ENCODE measurements at places on chromosomes 5 and 9.

DNA sequence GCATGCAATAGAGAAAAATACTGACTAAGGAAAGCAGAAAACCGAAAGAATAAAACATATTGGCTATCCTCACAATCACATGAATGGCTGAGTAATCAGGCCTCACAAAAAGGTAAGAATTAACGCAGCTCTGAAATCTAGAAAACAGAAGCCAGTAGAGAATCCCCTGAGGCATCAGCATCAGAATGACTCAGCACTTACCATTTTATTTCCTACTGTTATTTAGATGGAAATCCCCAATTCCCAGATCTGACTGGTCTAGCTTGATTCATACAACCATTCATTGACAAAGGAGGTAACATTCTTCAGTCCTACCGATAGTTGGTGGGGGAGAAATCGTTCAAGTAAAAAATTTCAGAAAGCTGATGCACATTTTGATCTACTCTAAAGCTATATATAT lies 1408.4 kb upstream of the WWC1 start:
- no peak for DNase-seq

- no peak for DNase-seq
These were observed 41.3 kb downstream of the ROPN1L start for GRCh38 chr5:10482791-10483530.

GRCh38 chr9:121753802-121754654 lies 102.6 kb downstream of the DAB2IP start:
- no peak for DNase-seq

- no peak for DNase-seq
These were observed 43.1 kb downstream of the CAMK2A start for GRCh38 chr5:150246429-150246828.

DNA sequence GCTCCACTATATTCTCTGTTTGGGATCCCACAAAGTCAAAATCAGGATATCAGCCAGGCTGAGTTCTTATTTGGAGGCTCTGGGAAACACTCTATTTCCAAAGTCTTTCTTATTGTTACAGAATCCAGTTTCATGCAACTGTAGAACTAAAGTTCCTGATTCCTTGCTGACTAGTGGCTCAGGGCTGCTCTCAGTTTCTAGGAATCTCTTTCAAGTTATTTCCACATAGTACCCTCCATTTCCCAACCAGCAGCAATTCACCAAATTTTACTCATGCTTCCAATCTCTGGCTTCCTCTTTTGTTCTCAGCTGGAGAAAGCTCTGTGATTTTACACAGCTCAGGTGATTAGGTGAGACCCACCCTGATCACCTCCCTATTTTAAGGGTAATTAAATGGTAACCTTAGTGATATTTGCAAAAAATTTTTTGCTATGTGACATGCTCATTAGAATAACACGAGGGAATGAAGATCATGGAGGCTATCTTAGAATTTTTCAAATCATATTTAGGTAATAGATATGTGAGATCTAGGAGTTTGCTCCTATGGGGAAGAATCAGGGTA lies 794.9 kb upstream of the ARRDC3 start:
- no peak for DNase-seq

- no peak for DNase-seq
These were observed 24.3 kb upstream of the FAT2 start for GRCh38 chr5:151615431-151615830.

DNA sequence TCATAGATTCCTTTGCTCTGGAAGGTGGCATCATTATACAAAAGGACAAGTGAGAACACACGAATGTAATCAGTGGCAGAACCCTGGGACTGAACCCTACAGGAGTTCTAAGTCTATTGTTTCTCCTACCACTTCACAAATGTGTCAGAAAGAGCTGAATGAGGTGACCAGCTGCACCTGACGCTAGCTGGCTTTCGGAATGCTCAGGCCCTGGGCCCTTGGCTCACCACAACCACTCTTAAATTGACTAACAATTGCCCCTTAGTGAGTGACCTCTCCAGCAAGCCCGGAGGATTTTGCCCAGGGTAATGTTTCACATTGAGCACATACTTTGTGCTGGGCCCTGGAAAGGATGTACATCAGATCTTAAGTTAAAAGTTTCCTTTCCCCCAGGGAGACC lies 41.2 kb upstream of the ABCA1 start:
- DNase-seq = no peak

DNA sequence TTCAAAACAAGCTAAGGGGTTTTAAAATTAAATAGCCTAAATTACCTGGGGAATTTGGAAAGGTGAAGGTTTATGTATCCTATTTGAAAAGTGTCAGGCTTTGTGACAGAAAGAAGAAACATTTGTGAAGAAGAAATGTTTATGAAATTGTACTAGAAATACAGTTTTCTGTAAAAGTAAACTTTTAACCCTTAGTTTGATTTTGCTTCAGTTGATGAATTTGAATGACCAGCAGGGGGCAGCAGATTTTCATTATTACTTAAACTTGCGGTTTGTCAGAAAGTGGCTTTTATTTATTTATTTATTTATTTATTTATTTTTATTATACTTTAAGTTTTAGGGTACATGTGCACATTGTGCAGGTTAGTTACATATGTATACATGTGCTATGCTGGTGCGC lies 58.1 kb downstream of the NNT start:
- DNase-seq = no peak

DNA sequence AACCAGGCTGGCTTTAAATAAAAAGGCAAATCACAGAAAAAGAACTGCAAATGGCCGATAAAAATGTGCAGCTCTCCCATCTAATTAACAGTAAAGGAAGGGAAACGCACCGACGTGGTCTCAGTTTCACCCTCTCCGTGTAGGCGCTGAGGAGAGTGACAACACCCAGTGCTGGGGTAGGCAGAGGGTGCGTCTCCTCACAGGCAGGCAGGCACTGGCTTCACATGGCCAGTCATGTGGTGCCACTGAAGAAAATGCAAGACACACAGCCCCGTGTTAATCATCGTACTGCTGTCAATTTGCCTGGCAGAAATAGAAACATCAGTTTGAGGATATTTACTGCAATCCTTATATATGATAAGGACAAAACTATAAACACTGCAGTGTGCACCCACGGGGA lies 178.4 kb downstream of the FANCC start:
- DNase-seq = no peak

DNA sequence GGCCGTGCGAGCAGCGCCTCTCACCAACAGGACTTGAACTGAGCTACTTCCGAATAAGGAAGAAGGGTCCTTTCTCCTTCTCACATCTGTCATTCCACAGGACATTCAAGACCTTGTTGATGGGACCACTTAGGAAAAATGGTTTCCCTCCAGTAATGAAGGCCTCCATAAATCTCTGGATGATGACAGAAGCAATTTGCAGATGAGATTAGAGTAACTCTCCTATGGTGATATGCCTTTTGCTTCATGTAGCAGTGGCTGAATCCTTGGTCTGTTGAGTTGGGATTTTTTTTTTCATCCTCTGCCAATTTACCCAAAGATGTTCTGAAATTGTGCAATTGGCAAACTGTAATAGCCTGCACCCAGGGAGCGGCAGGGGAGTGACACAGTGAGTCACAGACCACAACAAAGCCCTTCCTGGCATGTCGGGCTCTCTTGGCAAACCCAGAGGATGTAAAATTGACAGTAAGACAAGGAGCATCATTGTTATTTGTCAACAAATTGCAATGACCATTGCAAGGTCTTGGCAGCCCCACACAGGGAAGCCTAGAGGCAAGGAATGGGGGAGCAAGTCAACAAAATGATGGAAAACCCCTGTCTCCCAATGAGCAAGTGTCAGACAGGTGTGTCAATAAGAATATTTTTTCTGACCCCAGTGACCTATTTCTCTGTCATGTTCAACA lies 275.9 kb downstream of the ACTL7B start:
- no peak for DNase-seq

DNA sequence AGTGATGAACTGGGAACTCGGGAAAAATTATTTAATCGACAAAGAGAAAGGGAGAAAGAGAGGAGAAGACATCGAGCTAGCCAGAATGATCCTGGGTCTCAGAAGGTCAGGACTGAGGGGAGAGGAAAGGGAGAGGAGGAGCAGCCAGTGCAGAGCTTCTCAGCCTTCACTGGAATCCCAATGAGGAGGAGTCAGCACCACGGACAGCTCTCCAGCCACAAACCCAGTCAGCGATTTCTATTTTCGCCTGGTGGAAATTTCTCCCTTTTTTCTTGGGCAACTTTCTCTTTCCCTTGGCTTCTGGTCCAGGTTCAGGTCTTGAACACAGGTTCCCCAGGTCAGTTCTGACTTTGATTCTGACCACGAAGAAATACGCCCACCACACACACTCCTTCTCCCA lies 1.6 kb upstream of the BRINP1 start:
- peak; percentile 11 for DNase-seq

DNA sequence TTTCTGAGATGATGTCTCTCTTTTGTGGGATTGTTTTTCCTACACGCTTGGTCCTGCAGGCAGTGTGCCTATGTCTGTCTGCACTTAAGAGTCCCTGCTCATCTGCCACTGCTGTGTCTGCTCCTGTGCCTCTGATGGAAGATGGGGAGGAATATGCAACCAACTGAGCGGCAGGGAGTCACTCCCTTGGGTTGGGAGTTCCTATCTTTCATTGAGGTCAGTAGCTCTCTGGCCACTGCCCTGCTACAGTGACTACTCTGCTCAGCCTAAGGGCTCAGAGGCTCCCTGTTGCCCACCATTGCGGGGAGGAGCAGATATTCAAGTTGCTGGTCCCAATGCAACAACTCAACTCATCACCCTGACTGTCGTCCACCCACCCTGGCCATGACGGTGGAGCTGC lies 13.4 kb upstream of the FAM163B start:
- no peak for DNase-seq

GRCh38 chr5:73391441-73391881 lies 57.1 kb downstream of the FOXD1 start:
- no peak for DNase-seq

GRCh38 chr5:125595095-125595494 lies 828.1 kb upstream of the GRAMD2B start:
- DNase-seq = no peak

DNA sequence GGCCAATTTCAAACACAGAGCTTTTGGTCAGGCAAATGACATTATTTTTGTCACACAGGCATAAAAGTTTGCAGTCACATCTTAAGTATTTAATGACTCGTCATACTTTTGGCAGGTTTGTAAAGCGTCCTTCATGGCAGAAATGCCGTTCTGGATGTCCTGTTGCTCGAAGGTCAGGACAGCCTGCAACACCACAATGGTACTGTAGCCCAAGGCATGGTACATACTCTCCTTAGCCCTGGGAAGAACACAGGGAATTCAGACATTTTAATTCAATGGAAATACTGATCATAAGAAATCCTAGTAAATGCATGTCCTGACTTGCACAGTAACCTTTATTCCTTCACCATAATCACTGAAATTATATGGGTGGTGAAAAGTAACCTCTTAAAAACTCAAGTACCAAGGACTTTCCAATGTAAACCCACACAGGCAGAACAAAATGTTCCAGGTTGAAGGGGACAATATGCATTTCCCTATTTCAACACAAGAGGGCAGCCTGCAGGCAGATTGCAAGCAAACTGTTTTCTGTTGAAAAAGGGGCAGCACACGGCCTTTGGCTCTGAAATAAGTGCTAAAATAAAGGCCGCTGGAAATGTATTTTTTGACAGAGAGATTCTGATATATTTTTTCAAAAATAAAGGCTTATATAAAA lies 95.7 kb downstream of the TTC39B start:
- peak; percentile 44 for DNase-seq

- DNase-seq = no peak
These were observed 9.4 kb downstream of the C9orf72 start for GRCh38 chr9:27563738-27564430.

DNA sequence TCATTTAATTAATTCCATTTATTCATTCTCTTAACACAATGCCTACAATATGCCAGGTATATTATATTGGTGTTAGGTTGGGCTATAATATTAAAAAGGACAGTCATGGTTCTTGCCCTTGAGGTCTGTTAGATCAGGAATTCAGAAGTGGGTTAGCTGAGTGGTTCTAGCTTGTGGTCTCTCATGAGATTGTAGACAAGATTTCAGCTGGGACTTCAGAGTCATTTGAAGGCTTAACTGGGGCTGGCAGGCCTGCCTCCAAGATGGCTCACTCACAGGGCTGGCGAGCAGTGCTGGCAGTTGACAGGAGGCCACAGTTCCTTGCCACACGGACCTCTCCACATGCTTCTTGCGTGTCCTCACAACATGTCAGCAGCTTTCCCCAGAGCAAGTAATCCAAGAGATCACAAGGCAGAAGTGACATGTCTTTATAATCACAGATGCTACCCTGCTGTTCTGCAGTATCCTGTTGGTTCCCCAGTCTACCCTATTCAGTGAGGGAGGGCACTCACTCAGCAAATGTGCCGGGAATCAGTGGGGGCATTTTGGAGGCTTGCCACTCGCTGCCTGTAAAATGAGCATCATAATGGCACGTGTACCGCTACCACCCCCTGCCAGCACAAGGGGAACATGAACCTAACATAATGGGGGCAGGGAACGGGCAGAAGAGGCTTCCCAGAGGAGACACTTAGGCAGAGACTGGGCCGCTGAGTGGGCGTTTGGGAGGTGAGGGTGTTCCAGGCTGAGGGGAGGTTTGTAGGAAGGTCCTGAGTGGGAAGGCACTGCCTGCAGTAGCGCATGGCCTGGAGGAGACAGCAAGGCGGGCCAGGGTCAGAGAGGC lies 70.0 kb downstream of the EXOSC2 start:
- no peak for DNase-seq

DNA sequence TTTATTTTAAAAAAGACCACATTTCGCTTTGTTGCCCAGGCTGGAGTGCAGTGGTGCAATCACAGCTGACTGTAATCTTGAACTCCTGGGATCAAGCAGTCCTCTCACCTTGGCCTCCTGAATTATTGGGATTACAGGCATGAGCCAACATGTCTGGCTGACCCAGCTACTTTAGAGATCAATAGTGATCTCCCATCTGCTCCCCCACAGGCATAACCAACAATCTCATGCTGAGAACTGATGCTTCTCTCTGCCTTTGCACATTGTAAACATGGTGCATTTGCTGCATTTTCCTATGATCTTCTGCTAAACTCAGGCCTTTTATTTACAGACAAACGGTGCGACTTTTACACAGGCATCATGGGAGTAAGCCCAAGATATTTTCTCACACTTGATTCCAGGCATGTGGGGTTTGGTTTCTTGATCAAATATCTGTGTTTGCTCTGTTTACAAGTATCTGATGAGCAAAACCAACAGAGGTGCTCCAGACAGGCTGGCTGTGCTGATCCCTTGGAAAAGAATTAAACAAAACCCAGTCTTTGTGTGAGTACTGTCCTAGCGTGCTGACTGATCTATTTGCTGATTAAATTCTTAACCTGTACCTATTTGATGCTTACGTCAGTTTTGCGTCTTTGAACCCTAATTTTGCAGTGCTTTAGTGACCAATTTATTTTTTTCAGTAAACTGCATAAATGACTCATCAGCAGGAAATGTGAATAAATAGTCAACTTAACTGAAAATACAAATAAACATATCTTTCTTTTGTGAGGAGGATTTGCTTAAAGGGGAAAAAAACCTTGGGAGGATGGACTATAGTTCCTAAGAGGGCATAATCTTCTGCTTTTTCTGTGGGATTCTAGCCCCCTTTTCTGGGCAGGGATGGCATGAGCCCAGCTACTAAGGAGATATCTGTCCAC lies 191.7 kb upstream of the NR3C1 start:
- no peak for DNase-seq

GRCh38 chr9:121609822-121610637 lies 41.4 kb upstream of the DAB2IP start:
- DNase-seq = no peak

Measured in hypothalamus (tissue), 51 donors.